CD14-positive monocyte (primary cell): ENCODE measurements at places on chromosomes 12 and 14.

DNA sequence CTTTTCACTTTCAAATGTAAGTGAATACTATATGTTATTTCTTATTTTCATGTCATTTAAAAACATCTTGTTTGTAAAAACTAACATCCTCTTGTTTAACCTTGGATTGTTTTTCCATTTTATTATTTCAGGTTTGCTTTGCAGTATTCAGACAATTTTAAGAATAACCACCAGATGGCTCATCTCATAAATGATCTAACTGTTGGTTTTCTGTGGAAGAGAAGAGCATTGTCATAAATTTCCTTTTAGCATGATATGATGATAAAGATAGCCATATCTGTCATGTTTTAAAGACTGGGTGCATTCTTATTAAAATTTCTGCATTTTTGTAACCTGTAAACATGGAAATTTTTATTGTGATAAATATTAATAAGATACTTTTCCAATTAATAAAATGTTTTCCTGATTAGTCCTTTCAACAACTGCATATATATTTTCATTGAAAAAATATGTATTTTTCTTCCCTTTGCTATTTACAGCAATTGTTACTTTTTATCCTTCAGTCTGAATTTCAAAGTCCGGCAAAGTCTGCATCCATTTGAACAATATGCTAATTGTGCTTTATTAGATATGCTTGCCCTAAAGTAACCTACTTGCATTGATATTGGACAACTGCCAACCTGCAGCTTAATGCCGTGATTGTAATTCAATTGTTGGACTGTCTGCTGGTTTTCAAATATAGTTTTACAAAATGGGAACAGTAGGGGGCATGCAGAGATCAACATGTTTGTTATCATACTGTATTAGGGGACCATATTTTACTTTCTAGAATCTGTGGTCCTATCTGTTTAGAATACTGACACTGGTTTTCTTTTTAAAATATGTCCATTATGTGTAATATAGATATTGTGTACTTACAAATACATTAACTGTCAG is 163.4 kb downstream of the GARIN6 start:
- no peak for DNase-seq

DNA sequence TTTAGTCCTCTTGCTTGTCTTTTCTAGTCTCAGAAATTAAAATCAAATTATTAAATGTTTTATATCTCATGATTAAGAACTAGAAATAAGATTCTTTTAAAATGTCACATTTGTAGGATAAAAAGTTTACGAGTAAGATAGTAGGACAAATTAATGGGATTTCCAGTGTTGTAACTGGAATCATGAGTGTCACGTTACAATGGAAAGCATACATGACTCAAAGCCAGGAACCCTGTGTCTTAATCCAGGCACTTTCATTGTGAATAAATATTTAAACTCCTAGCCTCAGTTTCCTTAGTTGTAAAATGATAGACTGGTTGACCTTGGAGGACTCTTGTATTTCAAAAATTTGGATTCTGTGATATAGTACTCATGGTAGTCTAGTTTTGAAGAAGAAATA is 84.9 kb downstream of the MIA2 start:
- DNase-seq = no peak

DNA sequence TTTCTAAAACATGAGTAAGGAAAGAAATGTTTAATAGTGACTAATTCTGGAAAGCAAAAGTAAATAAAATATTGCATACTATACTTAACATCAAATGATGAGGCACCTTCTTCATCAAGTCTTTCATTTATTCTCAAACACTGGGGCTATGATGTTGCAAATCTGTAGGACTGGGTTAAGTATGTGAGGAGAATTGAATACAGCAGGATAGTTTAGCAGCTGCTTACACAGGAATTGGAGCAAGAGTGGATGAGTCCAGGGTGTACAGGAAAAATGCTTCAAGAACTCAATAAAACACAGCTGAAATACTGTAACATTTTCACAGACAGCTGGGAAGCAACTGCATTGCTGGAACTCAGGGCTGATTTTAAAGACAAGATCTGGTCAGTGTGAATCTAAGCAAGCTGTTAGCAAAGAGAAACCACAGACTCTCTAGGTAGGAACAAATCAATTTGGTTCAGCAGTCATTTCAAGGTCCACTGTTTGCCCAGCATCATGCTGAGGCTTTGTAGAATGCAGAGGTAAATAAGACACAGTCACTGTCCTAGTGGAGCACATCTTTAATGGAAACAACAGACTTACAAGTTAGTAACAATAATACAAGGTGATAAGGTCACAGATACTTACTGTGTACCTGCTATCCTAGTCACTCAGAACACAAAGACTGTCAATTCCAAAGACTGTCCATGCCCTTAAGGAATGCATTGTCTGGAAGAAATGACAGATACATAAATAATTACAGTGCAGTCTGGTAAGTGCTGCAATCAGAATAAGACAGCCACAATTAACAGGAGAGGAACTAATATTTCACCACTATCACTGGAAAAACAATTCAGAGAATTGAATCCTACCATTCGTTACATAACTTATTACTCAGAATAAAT is 96.8 kb upstream of the DACT1 start:
- no peak for DNase-seq

- DNase-seq = no peak
Observed at GRCh38 chr14:29905543-29905942, 22.1 kb downstream of the PRKD1 start.

DNA sequence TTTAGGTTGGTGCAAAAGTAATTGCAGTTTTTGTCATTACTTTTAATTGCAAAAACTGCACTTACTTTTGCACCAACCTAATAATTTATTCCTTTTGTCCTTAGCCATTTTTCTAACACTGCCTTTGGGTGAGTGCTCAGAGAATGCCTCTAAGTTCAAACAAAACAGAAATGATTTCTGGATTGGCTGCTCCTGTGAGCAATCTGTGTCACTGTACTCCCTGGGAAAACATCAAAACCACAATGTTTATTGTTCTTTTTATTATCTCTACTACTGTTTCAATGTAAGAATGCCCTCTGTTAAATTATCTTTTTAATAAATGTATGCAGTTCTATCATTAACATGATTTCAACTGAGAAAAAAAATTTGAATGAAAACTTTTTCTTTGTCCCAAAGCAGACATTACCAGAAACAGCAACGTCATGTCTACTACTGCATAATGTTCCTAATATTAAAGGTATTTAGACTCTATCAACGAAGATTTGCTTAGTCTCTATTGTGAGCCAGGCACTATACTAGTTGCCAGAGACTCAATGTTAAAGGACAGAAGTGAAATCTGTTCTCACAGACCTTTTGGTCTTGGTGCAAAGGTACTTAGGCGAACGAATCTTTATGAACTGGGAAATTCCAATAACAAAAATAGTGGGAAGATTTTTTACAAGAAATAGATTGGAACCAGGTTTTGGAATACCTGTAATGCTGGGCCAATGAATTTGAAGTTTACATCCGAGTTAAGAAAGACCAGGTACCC is 6.2 kb downstream of the SLC41A2 start:
- DNase-seq = no peak
